Stimulated activated CD4-positive, alpha-beta T cell treated with anti-CD3 and anti-CD28 coated beads, TNF-alpha, amount 100 ng/mL, for 48 hours (primary cell): ENCODE measurements at places on chromosomes 5 and 9.

- DNase-seq, result no peak
These were observed 43.9 kb downstream of the MAPKAP1 start for GRCh38 chr9:125663127-125663526.

- no peak for DNase-seq
These were observed 507.8 kb upstream of the MPDZ start for GRCh38 chr9:13787234-13787833.

- no peak for DNase-seq
These were observed 805.3 kb downstream of the TLE1 start for GRCh38 chr9:80883826-80884579.

DNA sequence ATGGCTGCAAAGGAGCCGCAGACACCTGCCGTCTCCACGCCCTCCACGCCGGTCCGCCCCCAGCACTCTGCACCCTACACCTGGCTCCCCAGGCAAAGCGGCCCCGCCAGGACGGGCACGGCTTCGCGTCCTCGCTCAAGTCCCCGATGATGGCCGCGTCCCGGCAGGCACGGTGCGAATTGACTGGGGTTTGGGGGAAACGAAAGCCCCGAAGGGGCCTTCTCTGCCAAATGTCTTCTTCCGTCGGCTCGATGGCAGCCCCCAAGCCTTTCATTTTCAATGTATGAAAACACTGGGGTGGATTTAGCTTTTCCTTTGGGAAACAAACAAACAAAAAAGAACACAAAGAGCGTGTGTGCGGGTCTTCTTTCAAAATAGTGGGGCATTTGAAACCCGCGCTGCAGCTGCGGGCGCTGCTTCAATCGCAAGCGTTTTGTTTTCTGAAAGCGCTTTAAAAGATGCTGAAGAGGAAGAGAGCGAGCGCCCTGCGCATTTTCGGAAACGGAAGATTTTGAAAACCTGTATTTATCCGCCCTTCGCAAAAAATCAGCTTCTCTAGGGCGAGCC lies 160.0 kb downstream of the RMI1 start:
- no peak for DNase-seq

- DNase-seq, result no peak
These were observed 5.5 kb downstream of the TMEM8B start for GRCh38 chr9:35834260-35835215.

DNA sequence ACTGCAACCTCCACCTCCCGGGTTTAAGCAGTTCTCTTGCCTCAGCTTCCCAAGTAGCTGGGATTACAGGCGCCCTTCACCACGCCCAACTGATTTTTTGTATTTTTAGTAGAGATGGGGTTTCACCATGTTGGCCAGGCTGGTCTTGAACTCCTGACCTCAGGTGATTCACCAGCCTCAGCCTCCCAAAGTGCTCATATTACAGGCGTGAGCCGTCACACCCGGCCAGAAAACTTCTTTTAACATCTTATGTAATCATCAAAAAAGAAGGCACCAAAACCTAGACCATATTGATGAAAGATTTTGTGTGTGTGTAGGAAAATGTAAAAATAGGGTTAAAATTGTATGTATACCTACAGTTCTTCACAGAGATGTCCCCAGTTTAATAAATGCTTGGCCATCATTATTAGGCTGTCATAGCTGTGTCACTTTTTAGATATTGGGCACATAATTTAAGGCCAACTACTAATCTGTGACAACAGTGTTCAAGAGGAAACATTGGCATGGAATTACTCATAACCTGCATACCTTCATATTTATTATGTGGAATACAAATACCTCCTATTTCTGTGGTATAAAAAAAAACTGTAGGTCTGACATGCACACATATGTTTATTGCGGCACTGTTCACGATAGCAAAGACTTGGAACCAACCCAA lies 44.4 kb downstream of the RAD50 start:
- DNase-seq, result no peak

DNA sequence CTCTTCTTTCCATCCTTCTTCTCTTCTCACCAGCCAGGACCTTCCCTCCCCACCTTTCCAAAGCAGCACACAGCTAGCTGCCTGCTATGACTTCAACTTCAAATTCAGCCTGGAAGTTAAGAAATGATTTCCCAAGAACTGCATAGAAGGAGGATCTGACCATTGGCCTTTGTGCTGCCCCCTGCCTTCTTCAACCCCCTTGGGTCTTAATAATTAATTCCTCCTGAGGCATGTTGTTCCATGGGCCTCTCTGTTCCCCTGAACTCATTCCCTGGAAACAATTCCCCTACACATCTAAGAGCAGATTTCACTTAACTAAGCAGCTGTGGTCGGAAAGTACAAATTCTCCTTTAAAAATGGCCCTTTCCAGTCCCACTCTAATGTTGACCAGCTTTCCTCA lies 62.4 kb downstream of the ADAMTS12 start:
- DNase-seq, result no peak

GRCh38 chr9:111975709-111976108 lies 79.1 kb downstream of the UGCG start:
- no peak for DNase-seq

GRCh38 chr9:97907046-97907445 lies 15.3 kb downstream of the TRMO start:
- no peak for DNase-seq

DNA sequence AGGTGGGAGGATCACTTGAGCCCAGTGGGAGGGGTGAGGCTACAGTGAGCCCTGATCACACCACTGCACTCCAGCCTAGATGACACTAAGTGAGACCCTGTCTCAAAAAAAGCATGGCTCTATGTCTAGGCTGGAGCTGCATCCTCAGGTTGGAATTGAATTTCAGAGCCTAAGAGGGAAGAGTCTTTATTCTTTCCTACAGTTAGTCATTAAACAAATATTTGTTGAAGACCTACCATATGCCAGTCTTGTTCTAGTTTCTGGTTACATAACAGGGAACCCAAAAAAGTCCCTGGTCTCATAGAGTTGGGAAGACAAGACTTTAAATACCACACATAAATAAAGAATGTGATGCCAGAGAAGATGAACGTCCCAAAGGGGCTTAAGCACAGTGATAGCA lies 6.9 kb upstream of the GRPEL2 start:
- DNase-seq, result no peak

GRCh38 chr9:97906236-97906831 lies 16.0 kb downstream of the TRMO start:
- DNase-seq, result no peak

GRCh38 chr5:56207537-56207936 lies 25.6 kb downstream of the ANKRD55 start:
- no peak for DNase-seq

GRCh38 chr5:143588933-143589662 lies 185.6 kb upstream of the NR3C1 start:
- DNase-seq, result no peak

DNA sequence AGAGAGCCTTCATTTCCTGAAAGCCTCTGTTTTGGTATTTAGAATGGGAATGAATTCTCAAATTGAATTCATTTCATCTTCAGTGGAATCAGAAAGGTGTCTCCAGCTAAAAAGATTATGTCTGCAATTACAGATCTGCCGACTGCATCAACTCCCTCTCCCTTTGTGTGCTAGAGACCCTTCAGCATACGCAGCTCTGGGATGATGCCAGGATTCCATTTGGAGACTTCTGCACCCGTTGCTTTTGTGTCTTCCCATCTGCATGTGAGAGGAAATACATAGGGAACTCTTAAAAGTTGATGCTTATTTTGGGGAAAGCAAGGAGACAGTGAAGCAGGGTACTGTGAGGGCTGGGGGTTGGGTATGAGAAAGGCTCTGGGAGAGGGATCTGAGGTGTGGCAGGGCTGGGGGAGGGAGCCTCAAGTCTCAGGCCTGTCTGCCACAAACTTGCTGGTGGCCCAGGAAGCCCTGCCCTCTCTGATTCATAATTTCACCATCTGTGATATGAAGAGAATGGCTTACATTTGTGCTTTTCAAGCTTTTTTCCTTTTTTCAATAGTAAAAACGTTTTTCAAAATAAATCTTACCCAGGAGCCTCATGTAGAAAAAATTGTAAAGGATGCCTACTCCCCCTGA lies 89.7 kb upstream of the SAP30L start:
- DNase-seq, result no peak

DNA sequence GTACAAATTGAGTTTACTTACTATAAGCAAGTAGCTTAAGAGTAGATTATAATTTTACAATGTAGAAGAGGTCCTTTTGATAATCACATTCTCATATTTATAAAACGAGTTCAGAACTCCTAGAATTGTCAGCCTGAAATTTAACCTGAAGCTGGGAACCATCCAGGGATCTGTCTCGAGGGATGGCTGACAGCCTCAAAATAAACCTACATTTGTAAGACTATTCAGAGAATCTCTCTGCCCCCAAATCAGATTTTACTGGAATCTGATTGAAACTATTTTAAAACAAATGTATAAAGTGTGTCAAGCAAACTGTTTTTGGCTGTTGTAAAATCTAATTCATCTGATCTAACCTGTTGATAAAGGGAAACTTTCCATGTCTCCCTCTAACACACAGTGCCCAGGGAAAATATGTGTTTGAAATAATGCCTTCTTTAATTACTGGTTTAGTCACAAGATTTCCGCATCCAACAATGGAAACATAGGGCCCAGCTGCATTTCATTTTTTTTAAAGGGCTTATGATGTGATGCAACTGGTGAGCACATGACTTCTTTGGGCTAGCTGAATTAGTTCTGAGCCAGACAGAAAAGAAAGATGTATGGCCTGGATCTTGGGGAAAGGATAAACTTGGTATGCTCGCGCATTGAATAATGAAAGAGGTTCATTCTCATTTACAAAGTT lies 30.3 kb downstream of the SLC25A46 start:
- DNase-seq, result no peak

DNA sequence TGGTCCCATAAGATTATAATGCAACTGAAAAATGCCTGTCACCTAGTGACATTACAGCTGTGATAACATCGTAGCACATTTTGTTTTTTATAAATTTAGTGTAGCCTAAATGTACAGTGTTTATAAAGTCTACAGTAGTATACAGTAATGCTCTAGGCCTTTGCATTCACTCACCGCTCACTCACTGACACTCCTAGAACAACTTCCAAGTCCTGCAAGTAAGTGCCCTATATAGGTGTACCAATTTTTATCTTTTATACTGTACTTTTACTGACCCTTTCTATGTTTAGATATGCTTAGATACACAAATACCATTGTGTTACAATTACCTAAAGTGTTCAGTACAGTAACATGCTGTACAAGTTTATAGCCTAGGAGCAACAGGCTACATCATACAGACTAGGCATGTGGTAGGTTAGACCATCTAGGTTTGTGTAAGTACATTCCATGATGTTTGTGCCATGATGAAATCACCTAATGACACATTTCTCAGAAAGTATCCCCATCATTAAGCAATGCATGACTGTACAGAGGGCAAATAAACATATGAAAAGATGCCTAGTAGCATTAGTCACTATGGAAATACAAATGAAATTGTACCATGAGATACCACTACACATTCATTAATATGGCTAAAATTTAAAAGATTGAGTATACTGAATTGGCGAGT lies 127.6 kb downstream of the TRPM6 start:
- no peak for DNase-seq

GRCh38 chr5:92429646-92430045 lies 1046.5 kb upstream of the ARRDC3 start:
- DNase-seq, result no peak

GRCh38 chr5:56725711-56726411 lies 89.5 kb upstream of the MAP3K1 start:
- no peak for DNase-seq

DNA sequence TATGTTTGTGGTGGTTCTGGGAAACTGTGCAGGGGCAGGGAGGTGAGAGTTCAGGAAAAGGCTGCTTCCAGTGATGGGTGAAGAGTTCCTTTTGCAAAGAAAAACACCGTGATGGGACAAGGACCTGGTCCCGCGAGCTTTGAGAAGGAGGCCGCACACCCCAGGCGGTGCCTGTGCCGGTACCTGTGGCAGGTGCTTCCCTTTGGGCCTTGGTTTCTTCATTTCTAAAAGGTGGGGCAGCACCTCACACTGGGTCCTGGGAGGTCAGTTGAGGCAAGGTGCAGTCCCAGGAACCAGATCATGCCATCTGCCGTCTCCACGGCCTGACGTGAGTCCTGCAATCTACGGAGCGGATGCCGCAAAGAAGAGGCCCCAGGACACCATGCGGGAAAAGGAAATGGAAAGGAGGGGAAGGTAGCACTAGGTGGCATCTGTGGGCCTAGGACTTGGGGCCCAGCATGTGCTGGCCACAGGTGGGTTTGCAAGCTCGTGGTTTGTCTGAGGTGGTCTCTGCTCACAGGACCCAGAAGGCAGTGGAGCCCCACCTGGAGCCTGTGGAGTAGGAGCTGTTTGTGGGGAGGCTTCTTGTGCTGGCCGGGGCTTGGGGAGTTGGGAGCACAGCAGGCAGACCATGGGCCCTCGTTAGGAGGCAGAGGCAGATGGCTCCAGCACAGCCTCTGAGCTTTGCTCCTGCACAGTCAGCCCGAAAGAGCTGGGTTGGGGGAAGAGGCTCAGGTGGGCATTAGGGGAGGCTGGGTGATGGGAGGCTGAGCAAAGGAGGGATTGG lies 131.6 kb downstream of the CACNA1B start:
- no peak for DNase-seq

DNA sequence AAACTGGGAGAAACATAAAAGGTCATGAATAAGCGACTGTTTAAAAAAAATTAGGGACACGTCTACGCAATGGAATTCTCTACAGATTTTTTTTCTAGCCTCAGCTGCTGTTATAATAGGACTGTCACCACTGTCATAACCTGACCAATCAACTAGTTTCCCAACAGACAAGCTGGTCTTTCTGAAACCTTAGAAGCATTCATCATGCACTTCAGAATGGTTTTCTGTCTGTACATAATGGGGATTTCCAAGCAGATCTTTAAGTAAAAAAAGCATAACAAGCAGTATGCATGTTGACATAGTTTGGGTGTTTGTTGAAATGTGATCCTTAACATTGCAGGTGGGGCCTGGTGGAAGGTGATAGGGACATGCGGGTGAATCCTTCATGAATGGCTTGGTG lies 58.3 kb upstream of the SEMA6A start:
- no peak for DNase-seq
